ENCODE measurements at places on chromosomes 1 and 21. TPM values are rescaled to one million over a fixed set of nuclear protein-coding genes. Genes with fewer than 3 reads are reported as not detected.

The SPRR3 gene
- polyA plus RNA-seq = 2.1 TPM

The CLDN17 gene
- polyA plus RNA-seq = not detected

The VHLL gene
- polyA plus RNA-seq = not detected

The IVL gene
- 0.03 TPM for polyA plus RNA-seq

The CCDC27 gene
- not detected for polyA plus RNA-seq

The SPRR2G gene
- polyA plus RNA-seq = not detected

GRCh38 chr1:6860401-6860800 lies 75.1 kb downstream of the CAMTA1 start:
- no peak for DNase-seq

DNA sequence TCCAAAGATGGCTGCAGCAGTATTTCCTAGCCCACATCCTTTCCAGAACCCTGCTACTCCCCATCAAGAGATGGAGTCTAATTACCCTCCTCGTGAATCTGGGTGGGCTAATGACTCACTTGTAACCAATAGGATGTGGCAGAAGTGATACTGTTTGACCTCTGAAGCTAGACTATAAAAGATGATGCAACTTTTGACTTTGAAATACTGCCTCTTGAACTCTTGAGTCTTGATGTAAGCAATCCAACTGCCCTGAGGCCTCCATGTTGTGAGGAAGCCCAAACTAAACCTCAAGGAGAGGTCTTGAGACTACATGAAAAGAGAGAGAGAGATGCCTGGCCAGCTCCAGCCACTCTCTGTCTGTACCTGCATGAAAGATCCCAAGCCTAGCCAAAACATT lies 29.5 kb downstream of the LMO4 start:
- no peak for DNase-seq

DNA sequence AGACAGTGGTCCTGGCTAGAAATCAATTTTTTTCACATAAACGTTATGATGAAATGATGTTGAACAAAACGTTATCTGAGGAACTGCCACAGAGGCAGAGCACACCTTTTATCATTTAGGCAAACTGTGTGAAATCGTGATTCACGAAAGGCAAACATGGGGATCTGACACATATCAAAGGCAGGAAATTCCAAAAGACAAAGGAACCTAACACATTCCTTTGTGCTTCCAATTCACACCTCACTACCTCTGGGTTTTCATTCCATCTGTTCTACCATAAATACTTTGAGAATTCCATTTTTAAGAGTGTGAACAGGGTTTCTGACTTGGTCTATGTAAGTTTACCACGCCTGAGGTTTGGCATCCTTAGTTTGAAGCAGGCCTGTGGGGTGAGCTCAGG lies 119.5 kb upstream of the KRTAP19-8 start:
- DNase-seq = no peak

DNA sequence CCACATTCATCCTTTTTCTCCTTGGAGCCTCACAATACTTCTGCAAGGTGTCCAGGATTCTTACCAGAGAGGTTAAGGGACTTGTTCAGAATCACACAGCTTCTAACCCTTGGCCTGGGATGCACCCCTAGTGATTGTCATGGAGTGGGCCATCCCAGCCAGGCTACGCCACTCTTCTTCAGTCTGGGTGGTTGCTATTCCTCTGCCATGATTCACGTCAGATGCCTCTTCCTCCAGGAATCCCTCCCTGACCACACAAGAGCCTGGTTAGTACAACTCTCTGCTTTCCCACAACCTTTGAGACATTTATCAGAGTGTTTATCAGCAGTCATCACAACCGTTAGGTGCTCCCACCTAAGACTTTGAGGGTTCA lies 121.8 kb downstream of the EPHB2 start:
- DNase-seq = no peak

GRCh38 chr1:76867342-76868130 lies at the start of gene ST6GALNAC5:
TSS of gene ST6GALNAC5 (plus strand) at chr1:76867480.
- DNase-seq = no peak

GRCh38 chr1:12049616-12050015 lies 13.5 kb upstream of the TNFRSF8 start:
- no peak for DNase-seq

DNA sequence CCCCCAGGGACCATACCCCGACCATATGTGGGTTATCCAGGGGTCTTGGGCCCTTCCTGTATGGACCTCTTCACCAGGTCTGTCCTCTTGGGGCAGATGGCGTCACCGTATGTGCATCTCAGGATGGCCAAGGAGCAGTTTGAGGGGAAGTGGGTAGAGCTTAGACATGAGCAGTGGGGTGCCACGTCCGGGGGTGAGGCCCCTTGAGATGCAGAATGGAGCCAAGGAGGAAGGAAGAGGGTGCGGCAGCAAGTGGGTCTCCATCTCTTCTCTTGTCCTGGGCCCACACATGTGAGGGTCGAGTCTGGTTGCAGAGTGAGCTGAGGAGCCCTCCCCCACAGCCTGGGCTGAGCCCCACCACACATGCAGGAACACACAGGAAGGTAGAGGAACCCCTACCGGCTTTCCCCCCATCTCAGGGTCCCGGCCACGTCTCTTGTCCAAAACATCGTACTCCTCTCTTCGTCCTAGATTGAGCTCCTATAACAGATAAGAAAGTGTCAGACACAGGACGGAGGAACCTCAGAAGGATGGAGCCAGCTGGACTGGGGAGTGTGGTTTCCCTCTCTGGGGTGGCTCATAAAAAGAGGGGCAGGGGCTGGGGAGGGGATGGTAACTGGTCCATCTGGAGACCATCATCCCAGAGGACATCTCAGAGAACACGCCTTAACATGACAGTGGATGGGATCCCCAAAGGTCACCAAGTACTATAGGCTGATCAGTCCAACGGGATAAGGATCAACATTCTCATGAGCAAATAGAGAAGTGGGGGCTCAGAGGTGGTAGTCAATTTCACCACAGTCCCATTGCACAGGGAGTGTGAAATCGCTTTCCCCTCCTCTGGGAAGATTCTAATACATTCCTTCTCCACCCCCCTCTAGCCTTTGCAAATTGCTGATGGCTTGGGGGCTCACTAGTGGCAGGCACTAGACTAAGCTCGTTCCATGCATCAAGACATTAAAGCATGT lies 79.9 kb downstream of the CD247 start:
- DNase-seq = no peak

Data from sigmoid colon (tissue), 7 donors.